DMS79 (cell line): ENCODE measurements at places on chromosomes 2 and 18.

- no peak for DNase-seq
Observed at GRCh38 chr2:191682126-191682525, 4.2 kb downstream of the NABP1 start.

- DNase-seq = no peak
Observed at GRCh38 chr2:63740943-63741342, 100.8 kb upstream of the UGP2 start.

DNA sequence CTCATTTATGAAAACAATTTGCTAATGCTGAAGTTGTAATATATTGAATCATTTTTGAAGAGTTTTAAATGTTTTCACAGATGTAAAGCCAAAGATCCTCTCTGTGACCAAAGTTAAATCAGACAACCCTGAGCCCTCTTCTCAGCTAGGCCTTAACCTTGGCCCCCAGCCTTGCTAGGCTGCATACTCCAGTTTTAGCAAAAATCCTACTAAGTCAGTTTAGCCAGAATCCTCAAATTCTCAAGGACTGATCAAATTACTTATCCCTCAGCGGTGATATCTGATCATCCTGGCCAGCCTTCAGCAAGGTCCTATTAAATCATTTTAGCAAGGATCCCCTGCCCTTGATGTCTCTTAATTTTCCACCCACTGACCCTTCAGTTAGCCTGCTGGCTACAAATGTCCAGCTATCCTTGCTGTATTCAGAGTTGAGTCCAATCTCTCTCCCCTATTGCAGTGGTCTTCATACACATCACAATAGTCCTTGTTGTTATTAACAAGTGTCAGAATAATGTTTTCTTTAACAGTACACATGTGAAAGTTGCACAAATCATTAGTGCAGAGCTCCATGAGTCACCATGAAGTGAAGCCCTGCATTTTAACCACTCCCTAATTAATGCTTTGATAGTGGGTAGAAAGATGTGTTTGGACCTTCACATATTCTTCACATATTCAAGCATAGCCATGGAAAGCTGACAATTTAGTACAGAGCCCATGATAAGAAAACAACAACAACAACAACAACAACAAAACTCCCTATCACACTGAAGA is 206.4 kb downstream of the NBAS start:
- no peak for DNase-seq

DNA sequence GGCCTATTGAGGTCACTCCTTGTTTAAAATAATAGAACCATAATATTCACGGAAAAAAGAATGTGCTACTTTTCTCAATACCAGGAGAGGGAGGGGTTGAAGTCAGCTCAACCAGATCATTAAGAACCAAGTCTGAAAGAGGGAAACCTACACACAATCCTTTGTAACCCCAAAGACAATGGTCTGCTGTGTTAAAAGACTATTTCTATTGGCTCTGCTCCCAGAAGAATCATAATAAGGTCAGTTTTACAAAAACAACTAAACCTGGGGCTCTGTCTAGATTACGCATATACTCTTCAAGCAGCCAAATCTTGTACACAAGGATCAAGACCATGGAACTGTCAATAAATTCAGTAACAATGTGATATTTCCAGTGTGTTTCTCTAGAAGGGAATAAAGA is 177.2 kb upstream of the CRIM1 start:
- DNase-seq = no peak

DNA sequence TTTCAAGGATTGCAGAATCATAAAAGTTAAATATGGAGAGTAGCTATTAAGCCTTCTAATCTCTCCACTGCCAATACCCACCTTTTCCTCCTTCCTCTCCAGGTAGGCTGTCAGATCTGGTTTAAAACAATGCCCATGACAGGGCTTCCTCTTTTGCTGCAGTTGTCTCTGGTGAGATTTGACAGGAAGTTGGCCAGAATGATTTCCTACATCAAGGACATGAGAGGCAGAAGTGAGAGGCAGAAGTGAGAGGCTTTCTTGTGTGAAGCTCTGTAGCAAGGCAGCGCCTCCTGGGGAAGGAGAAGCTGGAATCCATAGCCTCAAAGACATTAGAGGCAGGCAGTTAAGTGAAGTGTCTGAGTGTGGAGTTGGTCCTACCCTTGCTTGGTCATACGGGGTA is 385.7 kb downstream of the HRH4 start:
- no peak for DNase-seq

GRCh38 chr2:71423817-71424420 is 29.4 kb upstream of the DYSF start:
- no peak for DNase-seq

GRCh38 chr2:133993160-133993559 is 260.7 kb upstream of the MGAT5 start:
- DNase-seq = no peak

- no peak for DNase-seq
Observed at GRCh38 chr2:37851428-37851827, 73.7 kb upstream of the RMDN2 start.

DNA sequence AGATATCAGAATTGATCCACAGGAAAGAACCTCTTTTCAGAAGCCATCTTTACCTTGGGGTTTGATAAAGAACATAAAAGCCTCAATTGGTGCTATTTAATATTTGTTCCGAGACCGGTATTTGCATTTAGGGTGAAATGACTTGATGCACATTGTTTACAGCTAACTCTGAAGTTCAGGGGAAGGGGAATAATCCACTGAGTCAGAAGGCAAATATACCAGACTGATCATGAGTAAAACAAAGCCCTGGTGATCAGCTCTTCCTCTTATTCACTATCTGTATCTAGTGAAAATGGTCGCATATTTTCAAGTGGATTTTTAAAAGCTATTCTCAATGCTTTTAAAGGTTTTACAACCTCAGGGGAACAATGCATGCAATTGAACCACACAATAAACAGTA is 53.0 kb upstream of the ATP8B1 start:
- no peak for DNase-seq

GRCh38 chr18:38297910-38298309 is 732.3 kb upstream of the CELF4 start:
- DNase-seq = no peak
